ENCODE measurements at places on chromosomes 1 and 21.
A peak's percentile ranks its signal among the peaks of the same experiment; 100 is the strongest.

GRCh38 chr1:47725000-47725473 lies 272.1 kb downstream of the TRABD2B start:
- no peak for DNase-seq

DNA sequence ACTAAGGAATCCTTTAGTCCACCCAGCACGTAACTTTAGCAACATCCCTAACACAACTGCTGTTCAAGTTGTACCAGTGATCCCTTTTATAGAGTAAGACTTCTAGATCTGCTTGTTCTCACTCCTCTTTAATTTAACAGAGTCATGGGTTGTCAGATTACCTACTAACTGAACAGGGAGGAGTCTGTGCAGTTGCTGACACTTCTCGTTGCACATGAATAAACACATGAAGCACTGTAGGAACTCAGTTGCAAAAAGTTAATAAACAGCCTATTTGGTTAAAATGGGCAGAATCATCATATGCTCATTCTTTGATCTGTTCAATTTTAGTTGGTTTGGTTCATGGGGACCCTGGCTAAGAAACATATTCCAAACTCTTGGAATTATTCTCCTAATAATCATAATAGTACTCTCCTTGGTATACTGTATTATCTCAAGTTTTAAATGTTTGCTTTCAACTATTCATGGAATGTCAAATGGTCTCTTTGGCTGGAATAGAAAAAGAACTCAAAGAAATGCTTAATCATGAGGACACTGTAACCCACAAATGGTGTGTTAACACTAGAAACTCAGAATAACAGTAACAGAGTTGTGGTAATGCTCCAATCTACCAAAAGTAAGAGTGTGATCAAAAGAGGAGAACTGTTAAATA lies 15.6 kb downstream of the PLPPR5 start:
- DNase-seq = no peak

GRCh38 chr1:67342076-67342890 lies 34.6 kb downstream of the IL12RB2 start:
- DNase-seq = no peak

DNA sequence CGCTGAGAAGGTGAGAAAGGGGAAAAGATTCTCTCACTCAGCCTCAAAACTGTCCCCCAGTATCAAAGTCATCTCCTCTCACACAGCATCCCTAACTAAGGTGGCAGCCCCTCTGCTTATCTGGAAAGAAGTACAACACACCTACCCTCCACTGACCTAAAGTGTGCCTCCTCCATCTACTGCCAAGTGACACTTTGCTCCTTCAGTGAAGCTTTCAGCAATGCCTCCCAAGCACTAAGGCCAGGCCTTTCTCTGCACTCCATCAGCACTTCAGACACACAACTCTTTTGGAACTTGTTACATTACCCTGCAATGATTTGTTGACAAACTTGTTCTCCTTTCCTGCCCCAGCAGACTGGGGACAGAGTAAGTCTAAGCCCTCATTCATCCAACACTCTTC lies 1.4 kb downstream of the SH3BP5L start:
- no peak for DNase-seq

GRCh38 chr1:208251911-208252835 lies 8.0 kb upstream of the PLXNA2 start:
- DNase-seq = no peak

DNA sequence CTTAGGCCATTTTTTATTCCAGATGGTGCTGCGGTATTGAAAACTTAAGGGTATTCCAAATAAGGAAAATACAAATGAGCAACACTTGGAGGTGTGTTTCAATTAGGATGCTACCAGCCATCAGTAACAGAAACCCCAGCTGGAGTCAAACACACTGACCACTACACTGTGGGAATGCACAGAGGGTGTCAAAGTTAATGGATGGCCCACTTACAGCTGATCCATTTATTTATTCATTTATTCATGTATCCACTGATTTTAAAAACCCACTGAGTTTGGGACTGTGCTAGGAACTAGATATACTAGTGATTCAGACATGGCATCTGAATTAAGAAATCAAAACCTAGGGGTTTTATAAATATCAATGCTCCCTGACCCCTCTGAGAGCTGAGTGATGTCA lies 24.5 kb upstream of the GJA5 start:
- DNase-seq = no peak

DNA sequence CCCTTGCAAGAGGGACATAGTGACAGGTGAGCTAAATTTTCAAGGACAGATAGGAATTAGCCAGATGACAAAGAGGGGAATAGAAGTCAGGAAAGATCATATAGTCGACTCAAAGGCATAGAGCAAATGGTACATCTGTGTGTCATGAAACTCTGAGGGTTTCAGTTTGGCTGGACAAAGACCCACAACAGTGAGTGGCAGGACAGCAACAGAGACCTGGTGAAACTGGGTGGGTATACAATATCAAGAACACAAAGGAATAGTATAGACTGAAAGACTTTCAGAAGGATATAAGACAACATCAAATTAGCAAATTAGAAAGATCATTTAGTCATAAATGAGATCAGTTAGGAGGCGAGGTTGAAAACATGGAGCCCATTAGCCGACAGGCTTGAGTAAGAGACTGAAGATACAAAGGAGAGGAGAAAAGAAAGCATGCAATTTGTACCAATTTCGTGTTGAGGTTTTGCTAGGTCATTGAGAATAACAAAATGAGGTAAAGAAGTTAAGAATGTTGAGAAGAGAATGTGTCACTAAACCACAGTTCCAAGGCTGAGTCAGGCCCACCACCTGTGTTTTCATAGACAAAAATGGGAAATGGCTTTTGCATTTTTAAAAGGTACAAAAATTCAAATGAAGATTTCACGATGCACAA lies 213.8 kb downstream of the HHIPL2 start:
- no peak for DNase-seq

DNA sequence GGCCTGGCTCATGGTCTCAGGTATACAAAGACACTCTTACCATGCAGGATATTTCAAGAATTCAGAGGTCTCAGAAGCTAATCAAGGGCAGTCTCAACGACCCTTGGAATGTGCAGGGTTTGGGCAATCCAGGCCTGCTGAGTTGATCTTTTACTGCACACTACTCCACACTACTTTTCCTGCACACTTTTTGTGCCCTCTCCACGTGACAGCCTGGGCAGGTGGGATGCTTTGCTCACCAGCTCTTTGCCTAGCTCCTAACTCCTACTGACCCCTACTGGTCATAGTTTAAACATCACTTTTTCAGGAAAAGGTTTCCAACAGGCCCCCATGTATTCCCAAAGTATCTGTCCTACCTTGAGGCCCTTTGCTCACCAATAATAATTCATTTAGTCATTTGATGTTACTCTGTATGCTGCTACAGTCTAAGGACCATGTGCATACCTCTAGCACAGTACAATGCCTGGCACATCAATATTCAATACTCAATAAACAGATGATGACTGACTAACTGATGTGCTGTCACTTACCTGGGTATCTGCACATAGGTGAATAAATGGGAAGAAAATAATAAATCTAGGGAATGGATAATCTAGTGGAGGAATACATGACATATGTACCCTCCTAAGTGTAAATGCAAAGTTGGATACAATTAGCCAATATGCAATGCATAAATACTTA lies 9.6 kb downstream of the DUSP23 start:
- peak; percentile 26 for DNase-seq

DNA sequence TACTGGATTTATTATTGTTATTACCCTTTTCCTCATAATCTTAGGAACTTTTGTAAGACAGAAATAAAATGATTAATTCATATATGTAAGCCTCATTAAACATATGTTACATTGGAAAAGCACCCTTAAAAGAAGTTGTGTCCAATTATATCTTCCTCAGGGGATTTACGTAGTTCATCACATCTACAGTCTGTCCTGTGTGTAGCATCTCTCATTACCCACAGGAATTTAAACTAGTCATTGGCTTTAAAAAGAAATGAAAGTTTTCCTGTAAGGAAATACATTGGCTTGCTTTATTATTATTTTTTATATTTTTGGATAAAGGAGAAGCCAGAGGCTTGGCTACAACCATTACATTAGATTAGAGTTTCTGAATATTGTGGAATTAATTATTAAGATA lies 56.1 kb downstream of the SWT1 start:
- no peak for DNase-seq

DNA sequence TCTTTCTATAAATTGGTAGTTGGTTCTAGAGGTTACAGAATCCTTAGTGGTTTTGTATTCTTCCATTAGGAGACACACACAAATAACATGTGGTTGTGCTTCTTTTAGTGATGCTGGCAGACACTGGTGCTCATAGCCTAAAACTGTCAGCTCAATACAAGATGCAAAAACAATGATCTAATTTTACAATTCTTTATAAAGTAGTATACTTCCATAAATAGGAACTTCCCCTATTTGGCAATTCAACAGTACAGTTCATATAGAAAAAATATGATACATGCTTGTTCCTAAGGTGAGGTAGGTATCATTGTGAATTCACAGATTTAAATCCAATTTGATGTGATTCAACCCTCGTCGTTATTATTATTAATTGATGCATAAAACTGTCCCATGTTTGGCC lies 20.8 kb upstream of the CCDC17 start:
- no peak for DNase-seq

DNA sequence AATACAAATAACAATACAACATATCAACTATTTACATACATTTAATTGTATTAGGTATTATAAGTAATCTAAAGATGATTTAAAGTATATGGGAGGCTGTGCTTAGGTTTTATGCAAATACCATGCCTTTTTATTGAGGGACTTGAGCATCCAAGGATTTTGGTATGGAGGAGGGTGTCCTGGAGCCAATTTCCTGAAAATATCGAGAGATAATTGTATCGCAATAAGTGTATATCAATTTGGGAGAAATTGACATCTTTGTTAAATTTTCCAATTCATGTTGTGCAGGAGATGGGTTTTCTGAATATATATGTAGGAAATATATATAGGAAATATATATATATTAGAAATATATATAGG lies 63.5 kb downstream of the ATP1A1 start:
- no peak for DNase-seq

GRCh38 chr1:163528710-163529348 lies 207.1 kb downstream of the NUF2 start:
- no peak for DNase-seq

- DNase-seq = no peak
These were observed 81.6 kb downstream of the KIRREL1 start for GRCh38 chr1:158075078-158075477.

Measured in NCI-H774 (cell line).